ENCODE measurements at places on chromosomes 6 and 20. TPM values are rescaled to one million over a fixed set of nuclear protein-coding genes. Genes with fewer than 3 reads are reported as not detected.

Gene MSH5
- 2.0 TPM for total RNA-seq

Gene KHDC1L
- total RNA-seq: not detected

DNA sequence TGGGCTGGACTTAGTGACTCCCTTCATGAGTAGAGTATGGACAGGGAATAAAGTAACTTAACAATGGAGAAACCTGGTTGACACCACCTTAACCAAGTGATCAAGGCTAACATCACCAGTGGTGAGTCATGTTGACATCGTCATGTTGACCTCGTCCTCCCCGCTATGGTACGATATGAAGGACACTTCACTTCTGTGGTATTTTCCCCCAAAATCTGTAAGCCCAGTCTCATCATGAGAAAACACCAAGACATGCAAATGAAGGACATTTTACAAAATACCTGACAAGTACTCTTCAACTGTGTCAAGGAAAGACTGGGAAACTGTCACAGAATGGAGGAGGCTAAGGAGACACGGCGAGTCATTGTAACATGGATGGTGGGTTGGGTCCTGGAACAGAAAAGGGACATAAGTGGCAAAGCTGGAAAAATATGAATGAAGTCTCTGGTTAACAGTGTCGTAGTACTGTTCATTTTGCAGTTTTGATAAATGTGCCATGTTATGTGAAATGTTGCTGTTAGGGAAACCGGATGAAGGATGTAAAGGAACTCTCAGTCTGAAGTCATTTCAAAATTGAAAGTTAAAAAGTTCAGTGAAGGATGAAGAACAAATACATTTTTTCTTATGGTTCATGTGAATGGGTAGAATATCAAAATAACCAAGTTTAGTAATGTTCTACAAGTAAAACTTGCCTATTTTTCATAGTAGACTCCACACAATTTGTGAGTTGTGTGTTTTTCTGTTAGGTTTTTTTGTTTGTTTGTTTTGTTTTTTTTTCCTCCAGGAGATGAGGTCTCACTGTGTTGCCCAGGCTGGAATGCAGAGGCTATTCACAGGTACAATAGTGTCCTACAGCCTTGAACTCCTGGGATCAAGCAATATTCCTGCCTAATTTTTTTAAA lies 247.5 kb downstream of the TMEM242 start:
- DNase-seq: no peak

Gene LPA
- not detected for total RNA-seq

DNA sequence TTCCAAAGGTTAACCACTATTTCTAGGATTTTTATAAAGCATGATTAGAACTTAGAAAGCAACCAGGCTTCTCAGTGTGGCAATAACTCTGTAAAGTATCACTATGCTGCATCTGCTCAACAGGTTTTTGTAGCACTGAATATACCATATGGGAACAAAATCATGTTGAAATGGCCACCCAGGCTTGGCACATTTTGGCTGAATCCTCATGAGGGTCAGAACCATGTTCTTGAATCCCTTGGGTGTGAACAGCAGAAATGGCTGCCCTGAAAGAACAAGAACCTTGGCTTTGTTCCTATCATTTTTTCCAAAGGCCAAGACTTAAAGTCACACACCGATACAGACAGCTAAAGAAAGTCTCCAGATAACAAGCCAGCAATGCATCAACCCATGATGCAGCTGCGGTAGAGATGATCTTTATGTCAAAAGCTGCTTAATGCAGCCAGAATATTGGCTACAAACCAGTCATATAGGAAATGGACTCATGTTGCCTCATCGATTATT lies 283.0 kb upstream of the NOX3 start:
- DNase-seq: no peak

DNA sequence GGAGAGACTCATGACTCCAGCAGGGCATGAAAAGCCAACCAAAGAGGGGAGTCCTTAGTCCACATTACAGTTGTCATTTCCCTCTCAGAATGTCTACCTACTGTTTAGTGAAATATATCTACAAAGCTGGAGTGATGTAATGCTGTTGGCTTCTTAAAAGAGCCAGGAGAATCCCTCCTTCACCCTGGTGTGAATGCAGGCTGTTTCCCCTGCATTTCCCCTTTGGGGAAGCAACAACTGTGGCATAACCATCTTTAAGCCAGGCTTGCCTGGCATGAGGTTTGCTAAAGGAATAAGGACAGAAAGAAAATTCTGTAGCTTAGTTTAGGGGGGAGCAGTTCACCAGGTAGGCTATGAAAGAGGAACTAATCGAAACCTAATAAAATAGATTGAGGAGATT lies 129.5 kb downstream of the CRYBG1 start:
- DNase-seq: no peak

DNA sequence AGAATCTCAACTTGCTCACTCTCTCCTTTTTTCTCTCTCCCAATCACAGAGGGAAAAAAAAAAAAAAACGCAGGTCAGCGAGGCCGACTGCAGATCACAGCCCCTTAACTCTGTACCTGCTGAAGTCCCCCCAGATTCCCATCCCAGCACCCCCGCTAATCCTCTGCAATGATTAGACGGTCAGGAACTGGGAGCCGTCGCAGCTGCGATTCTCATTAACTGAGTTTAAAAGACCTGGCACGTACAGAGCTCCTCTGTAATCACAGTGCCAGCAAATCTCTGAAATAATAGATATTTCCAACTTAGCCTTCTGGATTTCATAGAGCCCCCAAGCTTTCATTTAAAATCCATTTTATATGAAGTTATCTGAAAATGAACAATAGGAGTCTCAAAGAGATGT lies 84.4 kb downstream of the ANKRD60 start:
- no peak for DNase-seq

Gene PRRT1
- total RNA-seq: 0.46 TPM

- no peak for DNase-seq
Measured at GRCh38 chr6:105001906-105002305, 45.0 kb downstream of the LIN28B start.
